GM12864 (cell line): ENCODE measurements at places on chromosomes 7 and 10.

DNA sequence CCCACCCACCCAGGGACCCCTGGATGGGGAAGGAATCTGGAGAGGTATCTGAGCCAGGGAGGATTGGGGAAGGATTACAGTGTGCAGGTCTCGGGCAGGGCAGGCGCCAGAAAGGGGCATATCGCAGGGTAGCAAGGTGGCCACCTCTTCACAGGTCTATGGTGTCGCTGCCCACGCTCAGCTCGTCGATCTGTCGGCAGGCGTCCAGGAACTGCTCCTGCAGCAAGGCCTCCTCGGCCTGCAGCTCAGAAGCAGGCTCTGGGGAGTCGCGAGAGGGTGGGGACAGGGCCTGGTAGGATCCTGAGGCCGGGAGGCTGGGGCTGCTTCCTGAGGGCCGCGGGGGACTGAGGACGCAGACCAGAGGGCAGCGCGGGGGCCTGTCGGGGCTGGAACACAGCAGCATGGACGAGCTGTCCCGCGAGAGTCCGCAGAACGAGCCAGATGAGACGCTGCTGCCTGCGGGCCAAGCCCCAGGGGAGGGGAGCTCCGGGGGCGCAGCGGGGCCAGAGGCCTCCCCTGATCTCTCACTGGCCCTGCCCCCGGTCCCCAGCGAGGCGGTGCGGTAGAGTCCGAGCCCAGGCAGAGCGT lies 7.1 kb upstream of the RBM28 start:
- no peak for DNase-seq

- DNase-seq: no peak
Observed at GRCh38 chr7:127571741-127572505, 13.5 kb downstream of the GCC1 start.

DNA sequence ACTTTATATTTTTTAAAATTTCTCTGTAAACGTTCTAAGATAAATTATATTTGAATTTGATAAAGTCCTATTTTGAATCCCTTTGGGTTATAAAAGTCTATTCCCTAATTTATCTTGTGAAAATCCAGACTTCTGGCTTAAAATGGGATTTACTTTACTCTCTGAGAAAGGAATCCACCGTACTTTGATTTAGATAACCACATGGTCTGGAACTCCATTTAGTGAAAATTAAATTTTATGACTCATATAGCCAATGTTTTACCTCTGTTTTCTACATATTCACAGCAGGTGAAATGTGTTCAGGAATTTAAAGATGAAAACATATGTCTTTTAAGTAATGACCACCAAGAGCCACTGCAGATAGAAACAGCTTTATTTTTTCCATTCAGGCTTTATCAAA lies 141.8 kb upstream of the FGFR2 start:
- DNase-seq: no peak

DNA sequence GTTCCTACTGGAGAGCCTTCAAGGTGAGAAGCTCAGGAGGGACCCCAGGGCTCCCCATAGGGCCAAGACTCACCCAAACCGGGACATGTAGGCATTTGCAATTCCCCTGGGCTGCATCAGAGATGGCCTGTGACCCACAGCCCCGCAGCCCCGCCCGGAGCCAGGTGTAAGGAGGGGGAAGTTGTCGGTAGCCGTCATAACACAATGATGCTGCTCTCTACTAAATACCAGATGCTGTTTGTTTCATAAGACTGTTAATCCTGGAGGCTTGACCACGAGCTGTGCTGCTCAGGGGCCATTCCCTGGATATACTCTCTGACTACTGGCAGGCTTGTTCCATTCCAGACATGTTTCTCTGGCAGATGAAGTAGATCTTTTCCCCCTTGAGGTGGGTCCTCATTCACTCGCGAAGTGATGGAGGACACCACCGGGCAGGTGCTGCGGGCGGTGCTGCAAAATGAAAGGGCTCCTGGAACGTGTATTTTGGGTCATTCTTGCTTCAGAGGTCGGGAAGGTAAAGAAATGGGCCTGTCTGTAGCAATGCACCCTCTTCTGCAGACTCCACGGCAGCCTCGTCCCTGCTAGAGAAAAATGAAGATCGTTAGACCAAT lies 61.1 kb downstream of the MKI67 start:
- no peak for DNase-seq

DNA sequence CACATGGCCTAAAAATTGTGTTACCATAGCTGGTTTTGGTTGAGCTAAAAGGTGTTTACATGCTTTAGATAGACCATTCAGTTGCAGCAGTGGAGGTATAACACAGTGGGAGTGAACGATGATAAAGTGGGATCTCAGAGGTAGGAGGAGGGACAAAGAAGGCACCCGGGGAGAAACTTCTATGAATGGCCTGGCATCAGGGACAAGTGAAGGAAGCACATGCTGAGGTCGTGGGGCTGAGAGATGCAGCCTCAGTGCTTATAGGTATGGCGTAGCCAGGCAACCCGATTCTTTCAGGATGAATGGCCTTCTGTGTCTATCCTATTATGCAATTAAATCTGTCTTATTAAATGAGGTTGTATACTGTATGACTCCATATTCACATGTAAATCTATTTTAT lies 3.9 kb upstream of the CDK6 start:
- no peak for DNase-seq

GRCh38 chr10:89343089-89343767 lies 15.4 kb downstream of the IFIT3 start:
- no peak for DNase-seq

DNA sequence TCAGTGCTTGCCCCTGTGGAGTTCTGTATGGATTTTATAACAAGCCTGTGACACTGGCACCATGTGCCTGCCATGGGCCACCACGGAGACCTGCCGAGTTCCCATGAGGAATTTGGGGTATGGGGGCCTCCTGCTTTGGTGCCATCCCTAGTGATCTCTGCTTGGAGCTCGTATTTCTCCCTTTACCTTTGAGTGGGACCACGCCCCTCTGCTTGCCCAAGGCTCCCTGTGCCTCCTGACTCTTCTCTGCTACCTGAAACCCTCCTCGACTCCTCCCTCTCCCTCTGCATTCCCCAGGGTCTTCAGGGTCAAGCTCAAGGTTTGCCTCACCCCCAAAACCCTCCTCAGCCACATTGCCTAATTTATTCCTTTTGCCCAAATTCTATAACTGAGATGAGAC lies 225.0 kb downstream of the BUB3 start:
- DNase-seq: no peak

DNA sequence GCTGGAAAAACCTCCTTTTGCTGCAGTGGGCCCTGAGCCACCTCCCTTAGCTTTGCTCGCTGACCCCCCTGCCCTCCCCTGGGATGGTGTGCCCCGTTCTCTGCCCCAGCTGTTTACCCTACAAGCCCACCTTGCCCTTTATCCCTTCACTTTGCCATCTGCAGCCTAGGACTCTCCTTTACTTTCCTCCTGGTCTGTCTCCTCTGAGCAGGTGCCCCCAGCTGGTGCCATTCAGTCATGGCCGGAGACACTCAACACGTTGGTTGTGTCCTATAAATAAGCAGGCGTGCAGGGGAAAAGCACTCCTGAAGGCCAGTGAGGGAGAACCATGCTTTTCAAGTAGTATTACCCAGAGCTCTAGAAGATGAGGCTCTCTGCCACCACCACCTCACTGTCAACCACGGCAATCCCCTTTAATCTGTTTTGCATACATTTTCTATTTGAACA lies 6.1 kb downstream of the RASSF4 start:
- no peak for DNase-seq

GRCh38 chr10:118542205-118542604 lies 53.2 kb downstream of the PRLHR start:
- no peak for DNase-seq

GRCh38 chr10:31709476-31709875 lies 219.2 kb downstream of the ARHGAP12 start:
- DNase-seq: no peak

DNA sequence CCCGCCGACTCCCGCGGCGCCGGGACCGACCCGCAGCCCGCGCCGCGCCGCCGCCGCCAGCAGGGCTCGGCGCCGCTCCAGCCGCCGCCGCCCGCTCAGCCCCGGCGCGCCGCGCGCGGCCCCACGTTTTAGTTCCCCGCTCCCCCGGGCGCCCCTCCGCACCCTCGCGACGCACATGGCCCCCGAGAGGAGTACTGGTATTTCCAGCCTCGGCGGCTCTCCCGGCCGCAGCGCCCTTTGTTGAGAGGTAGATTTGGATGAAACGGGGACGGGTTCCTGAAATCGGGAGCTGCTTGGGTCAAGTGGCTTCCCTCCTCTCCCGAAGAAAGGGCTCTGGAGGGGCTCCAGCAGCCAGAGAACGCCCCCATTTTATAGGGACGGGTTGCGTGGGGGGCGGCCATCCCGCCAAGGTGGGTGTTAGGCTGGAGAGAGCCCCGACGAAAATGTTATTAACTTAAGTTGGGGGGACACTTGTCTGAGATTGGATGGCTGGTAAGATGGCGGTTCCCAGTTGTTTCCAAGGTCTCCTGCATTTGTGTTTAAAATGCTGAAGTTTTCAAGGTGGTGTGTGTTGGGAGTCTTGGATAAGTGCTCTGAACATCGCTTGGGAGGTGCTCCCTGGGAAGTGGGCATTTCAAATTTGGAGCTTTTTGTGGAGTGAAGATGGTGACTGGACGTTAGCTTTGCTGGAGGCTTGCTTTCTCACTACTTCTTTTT lies 1.2 kb downstream of the BMI1 start:
- DNase-seq: no peak

- DNase-seq: no peak
Observed at GRCh38 chr10:35606430-35606829, 1.3 kb downstream of the GJD4 start.

DNA sequence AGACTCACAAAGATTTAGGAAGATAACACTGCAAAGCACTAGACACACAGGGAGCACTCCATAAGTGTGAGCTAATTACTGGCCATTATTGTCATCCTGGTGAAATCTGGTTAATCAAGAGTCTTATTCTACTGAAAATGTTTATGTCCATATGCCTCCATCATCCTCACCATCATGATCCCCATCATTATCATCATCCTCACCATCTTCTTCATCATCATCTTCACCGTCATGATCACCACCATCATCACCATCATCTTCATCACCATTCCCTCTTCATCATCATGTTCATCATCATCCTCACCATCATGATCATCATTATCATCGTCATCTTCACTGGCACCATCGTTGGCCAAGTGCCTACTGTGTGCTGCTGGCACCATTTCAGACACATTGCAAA lies 76.3 kb upstream of the CARD11 start:
- no peak for DNase-seq

GRCh38 chr10:60795465-60796202 lies 17.4 kb downstream of the CDK1 start:
- no peak for DNase-seq

GRCh38 chr7:155585532-155585895 lies 39.2 kb upstream of the CNPY1 start:
- no peak for DNase-seq

- DNase-seq: no peak
Observed at GRCh38 chr10:29329420-29329819, 40.5 kb downstream of the LYZL1 start.
